Prostate gland (tissue), 2 donors: ENCODE measurements at places on chromosomes 4 and X. TPM values are rescaled to one million over a fixed set of nuclear protein-coding genes. Genes with fewer than 3 reads are reported as not detected.

Gene GUCY1B1
- total RNA-seq, result 12.6 TPM

Gene CHRDL1
- 49.1 TPM for total RNA-seq

Gene TMPRSS11B
- not detected for total RNA-seq

Gene CT45A5
- 1.0 TPM for total RNA-seq

GRCh38 chrX:25343060-25343459 is 327.3 kb upstream of the ARX start:
- no peak for DNase-seq

GRCh38 chr4:24892278-24892677 is 20.6 kb downstream of the CCDC149 start:
- DNase-seq, result no peak

DNA sequence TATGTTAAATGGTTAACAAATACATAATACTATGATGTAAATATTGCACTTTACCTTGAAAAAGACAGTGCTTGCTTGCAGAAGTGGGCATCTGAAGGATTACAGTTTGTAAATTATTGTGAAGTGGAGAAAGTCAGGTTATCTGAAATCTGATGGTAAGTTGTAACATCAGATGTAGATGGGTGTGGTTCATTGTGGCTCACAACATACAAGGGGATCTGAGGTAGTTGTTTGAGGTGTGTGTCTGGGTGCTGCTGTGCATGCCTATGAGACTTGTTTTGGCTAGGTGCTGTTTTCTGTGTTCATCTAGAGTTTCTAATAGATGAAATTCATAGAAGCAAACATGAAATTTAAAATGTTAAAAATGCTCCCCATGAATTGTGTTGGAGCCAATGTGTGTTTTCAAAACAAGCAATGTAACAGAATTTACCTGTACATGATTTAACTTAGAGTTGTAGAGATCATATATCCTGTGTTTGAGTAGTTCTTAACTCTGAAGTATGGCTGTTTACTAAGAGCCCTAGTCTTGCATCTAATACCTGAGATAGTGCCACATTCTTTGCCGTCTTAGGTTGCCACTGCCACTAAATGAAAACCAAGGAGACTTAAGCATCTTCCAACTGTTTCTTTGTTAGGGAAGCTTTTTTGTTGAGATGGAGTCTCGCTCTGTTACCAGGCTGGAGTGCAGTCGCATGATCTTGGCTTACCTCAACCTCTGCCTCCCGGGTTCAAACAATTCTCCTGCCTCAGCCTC is 11.9 kb upstream of the NDUFC1 start:
- DNase-seq, result no peak
